AG08395 (cell line): ENCODE measurements at places on chromosomes 11 and 22.

DNA sequence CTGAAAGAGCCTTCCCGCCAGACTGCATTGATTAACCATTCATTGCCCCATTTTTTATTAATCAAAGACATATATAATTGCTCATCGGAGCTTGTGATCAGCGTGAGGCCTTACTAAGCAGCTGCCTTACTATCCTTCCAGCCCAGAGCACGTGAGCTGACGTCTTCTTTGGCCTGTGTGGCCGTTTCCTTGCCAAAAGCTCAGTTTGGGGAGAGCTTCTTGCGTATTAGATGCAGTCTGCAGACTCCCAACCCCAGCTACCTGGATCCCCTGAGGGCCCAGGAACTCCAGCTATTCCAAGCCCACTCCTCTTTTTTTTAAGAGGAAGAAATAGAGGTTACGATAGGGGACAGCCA, 784 bp upstream of the SLC43A3 start:
- peak; percentile 62 for DNase-seq

GRCh38 chr11:66344550-66345315, at the start of gene BRMS1:
TSS of gene BRMS1 (minus strand) at chr11:66345104. CDS start at chr11:66342234, 2,870 bp downstream.
- DNase-seq: peak; percentile 96

- DNase-seq: no peak
Measured at GRCh38 chr22:36606114-36606513, 77.1 kb upstream of the EIF3D start.

GRCh38 chr11:110087812-110088534, 5.2 kb upstream of the ZC3H12C start:
- peak; percentile 85 for DNase-seq

- no peak for DNase-seq
Measured at GRCh38 chr11:118998388-118998717, 415 bp downstream of the CENATAC start.

- DNase-seq: peak; percentile 29
Measured at GRCh38 chr22:28977060-28977459, 84.6 kb downstream of the C22orf31 start.

DNA sequence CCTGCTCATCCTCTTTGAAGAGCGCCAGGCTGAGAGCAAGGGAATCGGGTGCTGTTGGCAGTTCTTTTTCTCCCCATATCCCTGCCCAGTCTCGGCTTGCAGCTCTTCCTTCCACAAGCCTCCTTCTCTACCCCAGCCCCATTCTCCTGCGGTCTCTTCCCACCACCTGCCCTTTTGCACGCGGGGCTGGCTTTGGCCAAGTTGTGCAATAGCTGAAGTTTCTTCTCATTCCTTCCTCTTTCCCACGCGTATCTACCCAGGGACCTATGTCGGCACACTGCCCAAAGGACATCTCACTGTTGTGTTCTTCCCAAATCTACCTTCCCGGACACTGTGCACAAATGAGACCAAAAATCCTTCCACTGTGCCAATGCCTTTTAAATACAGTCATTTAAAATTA, 22.3 kb upstream of the HTR3A start:
- no peak for DNase-seq

- peak; percentile 92 for DNase-seq
Measured at GRCh38 chr11:844693-845644, 2.3 kb downstream of the TSPAN4 start.

- no peak for DNase-seq
Measured at GRCh38 chr22:26447584-26448329, 18.7 kb downstream of the ASPHD2 start.

DNA sequence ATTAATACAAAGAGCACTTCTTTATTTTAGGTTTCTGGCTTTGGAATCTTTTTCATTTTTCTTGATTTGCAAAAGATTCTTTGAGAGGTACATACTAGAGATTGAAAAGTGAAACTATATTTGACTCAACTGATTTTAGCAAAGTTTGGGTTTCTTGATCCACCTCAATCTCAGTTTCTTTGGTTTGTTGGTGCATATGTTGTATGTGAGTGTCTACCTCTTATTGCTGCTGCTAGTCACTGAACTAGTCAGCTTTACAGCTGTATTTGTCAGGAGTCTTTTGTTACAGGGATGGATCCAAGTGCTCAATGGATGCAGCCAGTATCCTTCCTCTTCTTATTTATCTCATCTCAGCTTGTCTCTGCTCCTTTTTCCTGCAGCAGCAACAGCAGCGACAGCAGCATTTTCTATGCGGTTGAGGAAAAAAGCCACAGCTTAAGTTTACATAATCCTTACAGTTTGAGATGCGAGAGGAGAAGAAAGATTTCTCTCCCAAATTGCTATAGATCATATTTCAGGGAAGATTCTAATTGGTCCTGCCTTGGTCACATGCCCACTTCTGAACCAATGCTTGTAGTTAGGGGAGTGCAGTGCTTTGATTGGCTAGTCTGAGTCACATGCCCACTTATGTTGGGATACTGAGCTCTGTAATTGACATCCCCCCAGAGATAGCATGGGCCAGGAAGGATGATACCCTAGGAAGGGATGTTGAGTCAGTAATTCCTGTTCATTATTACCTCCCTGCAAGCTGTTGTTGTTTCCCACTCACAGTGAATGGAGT, 10.0 kb upstream of the ZNRF3 start:
- no peak for DNase-seq
